Hippocampal formation (tissue), 2 donors: ENCODE measurements at places on chromosomes 5 and 9.
A peak's percentile ranks its signal among the peaks of the same experiment; 100 is the strongest.

DNA sequence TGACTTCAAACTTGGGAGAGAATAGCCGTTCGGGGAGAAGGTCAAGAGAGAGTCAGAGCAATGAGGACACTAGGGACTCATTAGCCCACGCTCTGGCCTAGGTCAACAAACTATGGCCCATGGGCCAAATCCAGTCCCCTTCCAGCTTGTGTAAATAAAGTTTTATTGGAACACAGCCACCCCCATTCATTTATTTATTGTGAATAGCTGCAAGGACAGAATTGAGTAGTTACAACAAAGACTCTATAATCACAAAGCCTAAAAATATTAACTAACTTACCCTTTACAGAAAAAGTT, 33.1 kb upstream of the TRIM32 start:
- DNase-seq: no peak

DNA sequence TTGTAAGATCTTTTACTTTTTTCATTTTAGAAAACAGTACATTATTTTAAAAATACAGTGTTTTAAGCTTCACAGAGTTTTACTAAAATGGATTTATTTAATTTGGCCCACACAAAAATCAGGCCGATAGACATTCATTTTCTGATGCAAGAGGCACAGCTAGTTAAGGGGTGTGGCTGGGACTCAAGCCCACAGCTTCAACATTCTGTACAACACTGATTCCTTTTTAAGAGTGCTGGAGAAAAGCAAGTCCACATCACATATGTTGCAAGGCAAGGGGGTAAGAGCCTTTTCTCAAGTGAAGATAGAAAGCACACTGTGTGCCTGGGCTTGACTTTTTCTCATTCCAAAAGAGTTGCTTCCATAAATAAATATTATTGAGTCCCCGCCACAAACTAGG, 195.9 kb downstream of the RFK start:
- no peak for DNase-seq

DNA sequence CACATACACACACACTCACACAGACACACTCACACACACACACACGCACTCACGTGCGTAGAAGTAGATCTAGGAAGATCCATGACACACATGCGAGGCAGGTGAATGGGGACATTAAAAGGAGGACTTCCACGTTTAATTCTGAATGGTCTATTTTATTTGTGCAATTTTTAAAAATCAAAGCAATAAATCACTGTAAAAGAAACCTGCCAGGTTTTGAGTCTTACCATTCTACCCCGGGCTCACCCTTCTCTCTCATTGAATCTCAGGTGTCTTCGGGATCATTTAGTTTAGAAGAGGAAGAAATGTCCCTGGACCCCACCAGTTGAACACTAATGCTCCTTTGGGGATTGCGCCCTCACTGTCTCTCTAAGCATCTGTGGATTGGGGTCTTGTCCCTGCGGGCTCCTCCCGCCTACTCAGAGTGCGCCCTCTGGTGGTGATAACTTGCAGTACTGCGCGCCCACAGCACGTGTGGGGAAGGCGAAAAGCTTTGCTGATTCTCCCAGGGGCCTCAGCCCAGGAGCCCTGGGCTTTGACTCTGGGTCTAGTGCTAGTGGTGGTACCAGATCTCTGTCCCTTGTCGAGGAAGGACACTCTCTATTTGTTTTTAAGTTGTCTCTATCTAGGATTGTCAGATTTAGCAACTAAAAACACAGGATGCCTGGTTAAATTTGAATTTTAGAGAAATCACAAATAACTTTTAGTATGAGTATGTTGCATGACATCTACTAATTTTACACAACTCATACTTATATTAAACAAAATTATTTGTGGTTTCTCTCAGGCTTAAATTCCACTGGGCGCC, 34.8 kb downstream of the BOD1 start:
- peak; percentile 12 for DNase-seq

GRCh38 chr9:20335668-20336332, 286.5 kb downstream of the MLLT3 start:
- no peak for DNase-seq

DNA sequence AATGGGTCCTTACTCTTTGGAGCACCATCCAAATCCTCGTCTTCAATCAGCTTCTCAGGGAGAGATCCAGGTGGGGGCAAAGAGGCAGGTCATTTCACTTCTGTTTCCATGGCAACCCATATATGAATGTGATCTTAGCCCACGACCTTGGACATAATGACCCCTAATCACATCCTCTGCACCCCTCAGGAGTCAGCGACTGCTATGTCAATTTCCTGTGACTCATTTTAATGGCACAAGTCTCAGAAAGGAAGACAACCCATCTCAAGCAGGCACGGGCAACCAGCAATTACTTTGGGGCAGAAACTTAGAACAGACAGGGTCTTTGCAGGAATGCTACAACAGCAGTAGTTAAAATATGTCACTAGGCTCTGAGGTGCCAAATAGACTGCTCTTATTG, 591.2 kb downstream of the TLR4 start:
- no peak for DNase-seq

DNA sequence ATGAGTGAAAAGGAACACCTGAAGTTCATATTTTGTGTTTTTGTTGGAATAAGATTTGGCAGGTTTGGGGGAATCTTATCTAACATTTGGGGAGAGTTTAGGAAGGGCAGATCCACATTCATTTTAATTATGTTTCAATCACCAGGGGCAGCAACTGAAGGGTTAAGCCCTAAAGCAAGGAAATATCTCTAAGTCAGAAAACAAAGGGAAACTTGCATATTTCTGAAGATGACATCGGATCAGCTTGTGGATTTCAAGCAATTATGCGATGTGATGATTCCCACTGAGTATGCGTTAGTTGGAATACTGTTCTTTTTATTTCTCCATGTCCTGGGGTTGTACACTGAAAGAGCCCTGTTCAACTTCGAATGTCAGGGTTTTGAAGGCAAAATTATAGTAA, 59.8 kb upstream of the NFIB start:
- no peak for DNase-seq

GRCh38 chr5:65329266-65329665, 152.5 kb downstream of the ADAMTS6 start:
- DNase-seq: no peak

- no peak for DNase-seq
Observed at GRCh38 chr5:29378104-29378503, 1815.4 kb upstream of the CDH6 start.

DNA sequence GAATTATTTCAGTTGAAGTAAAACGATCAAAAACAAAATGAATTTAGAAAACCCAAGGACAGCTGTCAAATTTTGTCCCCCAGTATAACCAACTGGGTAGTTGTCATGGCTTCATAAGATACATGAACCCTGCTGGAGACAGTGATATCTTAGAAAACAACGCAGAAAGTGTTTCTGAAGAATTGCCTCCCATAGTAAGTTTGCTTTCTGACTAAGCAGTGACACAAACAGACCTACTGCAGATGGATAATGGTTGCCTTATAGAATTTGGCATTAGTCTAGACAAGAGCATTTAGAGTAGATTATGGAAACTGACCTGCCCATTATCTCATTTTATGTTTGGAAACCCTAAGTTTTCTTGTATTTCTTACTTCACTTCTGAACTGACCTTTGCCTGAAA, 187.7 kb upstream of the KCNN2 start:
- DNase-seq: no peak

- DNase-seq: no peak
Observed at GRCh38 chr5:95892784-95893354, 68.8 kb downstream of the ELL2 start.

- DNase-seq: no peak
Observed at GRCh38 chr5:160397492-160397891, 2.4 kb downstream of the FAM200C start.

DNA sequence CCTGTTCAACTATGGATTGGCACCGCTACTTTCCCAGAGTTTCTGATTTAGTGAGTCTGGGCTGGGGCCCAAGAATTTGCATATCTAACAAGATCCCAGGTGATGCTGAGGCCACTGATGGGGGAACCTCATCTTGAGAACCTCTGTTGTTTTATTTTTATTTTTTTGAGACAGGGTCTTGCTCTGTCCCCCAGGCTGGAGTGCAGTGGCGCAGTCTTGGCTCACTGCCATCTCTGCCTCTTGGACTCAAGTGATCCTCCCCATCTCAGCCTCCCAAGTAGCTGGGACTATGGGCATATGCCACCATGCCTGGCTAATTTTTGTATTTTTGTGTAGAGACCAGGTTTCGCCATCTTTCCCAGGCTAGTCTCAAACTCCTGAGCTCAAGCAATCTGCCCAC, 35.7 kb downstream of the LMX1B start:
- no peak for DNase-seq

GRCh38 chr9:107872457-107873192, 383.1 kb upstream of the KLF4 start:
- no peak for DNase-seq

DNA sequence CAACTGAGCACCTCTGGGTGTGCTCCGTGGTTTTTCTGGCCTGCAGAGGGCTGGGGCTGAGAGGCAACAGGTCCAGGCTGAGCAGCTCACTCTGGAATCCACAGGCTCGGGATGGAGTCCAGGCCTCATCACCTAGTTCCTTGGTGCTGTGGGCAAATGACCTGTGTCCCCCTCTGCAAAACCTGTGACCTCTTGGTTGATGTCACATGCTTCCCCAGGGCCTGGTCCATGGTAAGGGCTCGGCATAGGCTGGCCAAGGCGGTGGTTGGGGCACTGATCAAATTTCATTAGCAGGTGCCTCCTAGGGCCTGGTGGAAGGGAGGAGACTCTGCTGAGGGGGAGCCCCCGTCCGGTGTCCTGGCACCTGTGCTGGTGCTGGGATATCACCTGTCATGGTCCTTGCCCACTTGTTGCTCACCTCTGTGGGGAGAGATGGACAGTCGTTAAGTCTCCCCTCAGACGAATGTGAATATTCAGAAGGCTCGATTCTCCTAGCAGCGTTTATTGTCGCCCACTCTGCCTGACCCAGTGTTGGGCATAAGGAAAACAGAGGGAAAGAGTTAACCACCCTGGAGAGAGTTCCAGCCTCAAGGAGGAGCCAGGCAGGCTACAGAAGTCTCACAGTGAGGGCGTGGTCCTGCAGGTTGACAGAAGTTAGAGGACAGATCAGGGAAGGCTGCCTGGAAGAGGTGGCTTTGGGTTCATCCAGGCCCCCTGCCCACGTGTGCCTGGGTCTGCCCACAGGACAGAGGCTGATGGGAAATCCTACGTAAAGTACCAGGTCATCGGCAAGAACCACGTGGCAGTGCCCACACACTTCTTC, 3.5 kb downstream of the ENDOG start:
- DNase-seq: no peak

- no peak for DNase-seq
Observed at GRCh38 chr9:18421391-18421790, 52.6 kb upstream of the ADAMTSL1 start.

GRCh38 chr9:124733964-124734740, 37.0 kb downstream of the NR6A1 start:
- DNase-seq: no peak

DNA sequence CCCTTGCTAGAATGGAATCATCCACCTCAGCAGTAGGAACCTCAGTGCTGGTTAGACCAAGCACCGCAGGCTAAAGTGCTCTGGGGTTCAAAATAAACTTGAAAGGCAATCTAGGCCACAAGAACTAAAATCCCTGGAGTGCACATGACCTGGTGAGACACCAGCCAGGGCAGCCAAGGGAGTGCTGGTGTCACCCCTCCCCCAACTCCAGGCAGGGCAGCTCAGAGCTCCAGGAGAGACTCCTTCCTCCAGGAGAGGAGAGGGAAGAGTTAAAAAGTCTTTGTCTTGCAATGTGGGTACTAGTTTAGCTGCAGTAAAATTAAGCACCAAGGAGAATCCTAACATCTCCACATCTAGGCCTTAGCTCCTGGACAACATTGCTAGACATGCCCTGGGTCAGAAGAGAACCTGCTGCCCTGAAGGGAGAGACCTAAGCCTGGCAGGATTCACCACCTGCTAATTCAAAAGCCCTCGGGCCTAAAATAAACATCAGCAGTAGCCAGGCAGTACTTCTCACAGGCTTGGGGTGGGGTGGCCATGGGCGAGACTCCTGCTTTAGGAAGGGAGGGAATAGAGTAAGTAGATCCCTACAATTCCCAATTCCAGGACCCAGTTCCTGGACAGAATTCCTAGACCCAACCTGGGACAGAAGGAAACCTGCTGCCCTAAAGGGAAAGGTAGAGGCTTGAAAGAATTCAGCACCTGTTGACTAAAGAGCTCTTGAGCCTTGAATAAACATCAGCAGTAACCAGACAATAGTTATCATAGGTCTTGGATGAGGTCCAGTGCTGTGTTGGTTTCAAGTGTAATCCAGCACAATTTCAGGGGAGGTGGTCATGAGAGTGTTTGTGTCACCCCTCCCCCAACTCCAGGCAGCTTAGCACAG, 25.8 kb downstream of the UGT3A2 start:
- no peak for DNase-seq

- DNase-seq: no peak
Observed at GRCh38 chr5:6581559-6582426, 51.1 kb downstream of the NSUN2 start.

GRCh38 chr5:148951612-148952011, 111.2 kb downstream of the SH3TC2 start:
- no peak for DNase-seq

DNA sequence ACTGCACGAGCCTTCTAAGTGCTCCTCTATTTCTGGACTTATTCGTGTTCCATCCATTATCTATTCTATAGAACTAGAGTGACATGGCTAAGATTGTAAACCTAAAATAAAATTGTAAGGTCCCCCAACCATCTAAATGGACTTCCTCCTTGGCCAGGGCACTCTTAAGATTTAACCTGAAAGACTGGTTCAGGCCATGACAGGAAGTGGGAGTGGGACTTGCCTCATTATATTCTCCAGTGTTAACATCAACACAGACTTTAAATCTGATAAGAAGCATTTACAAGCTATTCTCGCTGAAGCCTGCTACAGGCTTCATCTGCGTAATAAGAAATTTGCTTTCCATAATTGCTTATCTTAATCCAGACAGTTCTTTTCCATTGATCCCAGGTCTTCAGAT, 117.0 kb downstream of the SSBP2 start:
- DNase-seq: no peak

DNA sequence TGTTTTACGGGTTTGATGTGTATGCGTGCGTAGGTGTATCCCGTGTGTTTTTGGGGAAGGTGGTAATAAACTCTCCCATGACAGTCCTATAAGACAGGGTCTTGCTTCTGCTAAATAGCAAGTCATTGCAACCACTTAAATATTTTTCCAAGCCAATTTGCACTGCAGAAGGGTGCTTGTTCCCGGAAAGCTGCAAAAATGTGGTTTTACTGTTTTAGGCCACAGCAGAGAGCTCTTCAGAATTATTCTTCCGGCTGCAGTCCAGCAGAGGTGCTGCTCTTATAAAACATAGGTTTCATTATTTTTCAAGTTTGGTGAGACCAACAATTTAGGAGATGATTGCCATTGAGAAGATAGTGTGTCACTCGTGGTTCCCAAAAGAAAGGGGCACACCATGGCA, 192.8 kb downstream of the NTRK2 start:
- no peak for DNase-seq

- no peak for DNase-seq
Observed at GRCh38 chr5:172494630-172495505, 40.5 kb upstream of the SH3PXD2B start.

- DNase-seq: no peak
Observed at GRCh38 chr9:135048046-135048757, 39.3 kb upstream of the OLFM1 start.

GRCh38 chr9:35518225-35518821, 28.4 kb downstream of the RUSC2 start:
- no peak for DNase-seq
